Omental fat pad (tissue), 4 donors: ENCODE measurements at places on chromosomes 2 and 18. TPM values are rescaled to one million over a fixed set of nuclear protein-coding genes. Genes with fewer than 3 reads are reported as not detected.

FBXO41 gene
- 3.1 TPM for total RNA-seq

MC4R gene
- total RNA-seq, result not detected

SERPINB2 gene
- 0.50 TPM for total RNA-seq

ECEL1 gene
- 0.19 TPM for total RNA-seq

DGUOK gene
- total RNA-seq, result 38.9 TPM

ABCG8 gene
- total RNA-seq, result not detected

BIRC6 gene
- total RNA-seq, result 118 TPM

DNA sequence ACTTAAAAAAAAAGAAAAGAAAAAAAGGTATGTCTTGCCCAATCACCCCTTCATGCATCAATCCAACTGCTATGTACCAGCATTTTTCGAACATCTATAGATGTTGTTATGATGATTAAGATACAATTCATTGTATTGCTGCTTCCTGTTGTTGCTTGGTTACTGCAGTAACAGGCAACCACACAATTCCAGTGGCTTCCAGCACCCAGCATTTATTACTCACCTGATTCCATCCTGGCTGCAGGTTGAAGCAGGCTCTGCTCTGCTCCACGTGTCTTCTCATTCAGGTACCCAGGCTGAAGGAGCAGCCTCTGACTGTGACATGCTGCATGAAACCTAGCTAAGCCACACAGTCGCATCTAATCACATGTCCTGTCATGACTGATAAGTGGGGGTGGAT, 196.9 kb downstream of the INO80D start:
- no peak for DNase-seq

- DNase-seq, result no peak
These were observed 238.2 kb upstream of the RBBP8 start for GRCh38 chr18:22694954-22695353.

DNA sequence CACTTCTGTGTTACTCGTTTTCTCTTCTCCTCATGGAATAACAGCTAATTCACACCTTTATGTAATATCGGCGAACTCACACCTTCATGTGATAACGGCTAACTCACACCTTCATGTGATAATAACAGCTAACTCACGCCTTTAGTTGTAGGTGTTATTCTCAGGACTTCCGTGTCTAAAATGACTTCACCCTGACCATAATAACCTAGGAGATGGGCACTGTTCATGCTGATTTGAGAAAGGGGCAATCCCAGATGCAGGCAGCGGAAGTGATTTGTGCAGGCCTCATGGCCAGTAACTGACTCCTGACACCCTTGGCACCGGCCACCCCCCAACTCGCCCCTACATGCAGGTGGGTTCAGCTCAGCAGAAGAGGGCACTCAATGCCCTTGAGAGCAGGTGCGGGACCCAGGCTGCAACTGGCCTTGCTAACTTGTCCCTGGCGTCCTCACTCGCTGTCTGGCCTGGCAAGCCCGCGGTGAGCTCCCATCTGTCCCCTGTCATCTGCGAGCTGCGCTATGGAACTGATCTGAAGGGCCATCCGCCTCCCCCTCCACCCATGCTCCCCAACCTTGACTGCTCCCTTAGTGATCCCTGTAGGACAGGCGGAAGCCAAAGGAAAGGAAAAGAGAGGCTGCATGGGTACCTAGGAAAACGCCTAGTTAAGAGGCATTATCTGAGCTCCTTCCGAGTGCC, 42.6 kb upstream of the MTCL1 start:
- DNase-seq, result no peak

- no peak for DNase-seq
These were observed 565.5 kb upstream of the CHAC2 start for GRCh38 chr2:53202063-53202462.

DNA sequence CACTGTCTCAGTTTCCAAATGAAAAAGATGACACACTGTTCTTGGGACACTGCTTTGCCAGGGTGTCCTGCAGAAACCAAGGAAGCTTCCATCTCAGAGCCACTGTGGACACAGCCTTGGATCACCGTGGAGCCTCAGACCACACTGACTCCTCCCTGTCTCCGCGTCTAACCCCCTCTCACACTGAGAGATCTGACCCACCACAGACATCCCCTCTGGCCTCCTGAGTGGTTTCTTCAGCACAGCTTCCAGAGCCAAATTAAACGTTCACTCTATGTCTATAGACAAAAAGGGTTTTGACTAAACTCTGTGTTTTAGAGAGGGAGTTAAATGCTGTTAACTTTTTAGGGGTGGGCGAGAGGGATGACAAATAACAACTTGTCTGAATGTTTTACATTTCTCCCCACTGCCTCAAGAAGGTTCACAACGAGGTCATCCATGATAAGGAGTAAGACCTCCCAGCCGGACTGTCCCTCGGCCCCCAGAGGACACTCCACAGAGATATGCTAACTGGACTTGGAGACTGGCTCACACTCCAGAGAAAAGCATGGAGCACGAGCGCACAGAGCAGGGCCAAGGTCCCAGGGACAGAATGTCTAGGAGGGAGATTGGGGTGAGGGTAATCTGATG, 113.4 kb upstream of the PKDCC start:
- DNase-seq, result no peak

DNA sequence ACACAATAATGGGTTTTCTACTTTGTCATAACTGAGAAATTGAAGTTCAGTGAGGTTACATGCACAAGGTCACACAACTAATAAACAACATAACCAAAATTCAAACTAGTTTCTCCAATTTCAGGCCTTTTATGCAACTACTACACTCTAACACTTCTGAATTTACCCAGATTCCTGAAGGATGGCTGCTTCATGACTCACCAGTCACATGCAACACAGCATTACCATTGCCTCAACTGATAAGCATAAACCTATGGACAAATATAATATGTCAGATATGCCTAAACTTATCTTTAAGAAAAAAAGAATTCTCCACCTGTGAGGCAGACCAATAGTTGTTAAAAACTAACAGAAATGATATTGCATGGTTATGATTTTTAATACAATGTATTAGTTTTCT, 586.5 kb upstream of the SLC8A1 start:
- DNase-seq, result no peak

GRCh38 chr2:100761365-100761764, 58.6 kb upstream of the NPAS2 start:
- no peak for DNase-seq

- DNase-seq, result no peak
These were observed 28.1 kb downstream of the THAP4 start for GRCh38 chr2:241608881-241609280.

- no peak for DNase-seq
These were observed 7.9 kb downstream of the NEUROD1 start for GRCh38 chr2:181672255-181673008.

DNA sequence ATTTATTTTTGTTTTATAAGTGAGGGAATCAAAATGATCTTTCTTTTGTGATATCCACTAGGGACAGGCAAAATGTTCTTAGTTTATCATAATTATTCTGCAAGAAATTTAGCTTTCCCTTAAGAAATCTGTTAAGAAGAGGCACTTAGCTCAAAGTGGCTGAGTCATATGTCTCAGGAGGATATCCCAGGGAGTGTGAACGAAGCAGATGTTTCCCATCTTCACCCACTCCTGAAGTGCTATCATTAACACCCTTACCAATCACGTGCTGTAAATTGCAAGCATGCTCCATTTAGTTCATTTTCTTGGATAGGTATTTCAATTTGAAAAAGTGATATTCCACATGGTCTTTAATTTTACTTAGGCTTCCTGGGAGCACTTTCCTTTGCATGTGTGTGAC, 774.3 kb upstream of the TMEFF2 start:
- DNase-seq, result no peak
